ENCODE measurements at places on chromosomes 3 and 15.

DNA sequence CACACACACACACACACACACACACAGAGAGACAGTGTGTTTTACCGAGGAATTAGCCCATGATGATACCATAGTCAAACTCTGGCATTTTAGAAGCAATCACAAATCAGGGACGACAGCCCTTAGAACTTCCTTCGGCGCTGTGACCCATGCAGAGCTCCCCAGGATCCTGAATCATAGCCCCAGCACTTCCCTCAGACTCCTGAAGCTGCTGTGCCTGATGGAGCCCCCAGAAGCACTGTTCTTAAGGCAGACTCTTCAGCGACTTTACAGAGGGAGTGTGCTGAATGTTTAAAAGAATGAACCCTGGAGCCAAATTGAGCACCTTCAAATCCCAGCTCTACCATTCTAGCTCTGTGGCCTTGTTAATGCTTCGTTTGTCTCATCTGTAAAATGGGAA is 89.3 kb upstream of the LIPC start:
- no peak for DNase-seq

DNA sequence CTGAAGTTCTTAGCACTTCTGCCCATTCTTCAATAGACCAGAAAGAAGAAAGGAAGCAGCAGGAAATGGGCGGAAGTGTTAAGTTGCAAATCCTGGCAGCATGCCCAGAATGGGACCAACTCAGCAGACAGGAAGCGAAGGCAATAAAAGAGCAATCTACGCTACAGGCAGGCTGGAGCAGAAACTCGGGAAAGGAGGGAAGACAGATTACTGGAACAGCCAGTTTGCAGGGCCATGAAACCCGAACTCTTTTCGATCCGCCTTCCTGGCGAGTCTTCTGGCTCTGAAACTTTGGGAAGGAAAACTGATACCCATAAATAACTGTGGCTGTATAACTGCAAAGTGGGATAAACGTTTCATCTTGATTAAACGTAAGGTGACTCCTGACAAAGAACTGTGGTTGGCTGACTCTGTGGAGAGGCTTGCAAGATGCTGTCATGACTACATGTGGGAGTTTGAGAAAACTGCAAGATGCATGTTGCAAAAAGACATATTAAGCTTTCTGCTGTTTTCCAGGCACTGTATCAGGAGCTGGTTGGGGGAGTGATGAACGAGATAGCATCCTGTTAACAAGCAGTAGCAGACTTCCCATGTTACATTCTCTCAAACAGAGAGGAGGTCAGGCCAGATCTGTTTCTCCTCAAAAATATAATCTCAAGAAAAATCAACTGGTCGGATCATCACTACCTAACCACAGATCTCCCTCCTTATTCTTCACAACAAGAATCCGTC is 67.8 kb downstream of the FMN1 start:
- DNase-seq: peak; percentile 63

DNA sequence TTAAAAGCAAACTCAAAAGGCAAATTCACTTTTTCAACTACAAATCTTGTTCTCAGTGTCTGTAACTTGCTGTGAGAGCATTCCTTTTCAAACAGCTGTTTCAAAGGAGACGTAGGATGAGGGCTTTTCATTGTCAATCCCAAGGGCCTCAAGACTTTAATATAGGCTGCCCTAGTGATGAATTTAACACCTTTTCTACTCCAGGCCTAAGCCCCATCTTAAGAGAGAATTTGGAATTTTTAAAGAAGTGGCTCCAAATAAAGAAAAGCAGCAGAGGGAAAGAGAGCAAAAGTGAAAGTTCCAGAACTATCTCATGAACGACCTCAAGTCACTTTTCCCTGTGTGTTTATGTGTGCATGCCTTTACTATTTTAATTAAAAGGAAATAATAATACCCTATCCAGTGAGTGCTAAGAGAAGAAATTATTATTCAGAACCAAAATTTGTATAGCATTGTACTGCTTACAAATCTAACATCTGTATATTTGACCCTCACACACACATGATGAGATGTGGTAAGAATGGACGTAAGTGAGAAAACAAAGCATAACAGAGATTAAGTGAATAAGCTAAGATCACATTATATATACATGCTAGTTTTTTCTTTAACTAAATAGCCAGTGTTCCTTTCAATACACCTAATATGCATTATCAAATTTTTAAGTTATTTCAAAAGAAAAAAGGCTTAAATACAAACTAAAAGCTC is 196.4 kb downstream of the VGLL3 start:
- no peak for DNase-seq

GRCh38 chr3:121663171-121663847 is 2.6 kb upstream of the HCLS1 start:
- no peak for DNase-seq

- no peak for DNase-seq
Observed at GRCh38 chr3:146148468-146148931, 12.5 kb downstream of the PLOD2 start.

DNA sequence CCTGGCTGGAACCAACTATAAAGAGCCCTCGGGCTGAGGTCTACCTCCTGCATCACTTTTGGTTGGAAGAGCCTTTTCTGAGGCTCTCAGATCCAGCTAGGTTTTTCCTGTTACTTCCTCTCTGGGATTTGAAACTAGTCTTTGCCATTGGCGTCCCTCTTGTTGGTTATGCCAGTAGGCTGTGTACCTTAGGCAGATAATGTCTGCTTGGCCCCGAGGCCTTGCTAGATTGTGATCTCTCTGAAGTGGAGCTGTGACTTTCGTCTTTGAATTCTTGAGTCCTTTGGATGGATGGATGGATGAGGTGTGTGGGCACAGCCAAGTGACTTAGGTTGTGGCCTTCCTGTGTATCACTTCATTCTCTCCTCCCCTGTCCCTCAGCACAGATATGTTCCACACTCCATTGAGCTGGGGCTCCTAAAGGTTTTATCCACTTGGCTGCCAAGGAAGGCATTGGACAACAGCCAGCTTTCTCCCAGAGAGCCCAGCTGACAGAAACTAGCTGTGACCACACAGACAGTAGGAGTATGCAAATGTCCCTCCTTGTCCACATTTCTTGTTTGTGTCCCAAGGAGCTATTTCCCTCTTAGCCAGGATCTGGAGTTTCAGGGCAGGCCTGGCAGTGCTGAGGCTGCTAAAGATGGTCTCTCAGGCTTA is 7.9 kb upstream of the DNAJC17 start:
- no peak for DNase-seq

DNA sequence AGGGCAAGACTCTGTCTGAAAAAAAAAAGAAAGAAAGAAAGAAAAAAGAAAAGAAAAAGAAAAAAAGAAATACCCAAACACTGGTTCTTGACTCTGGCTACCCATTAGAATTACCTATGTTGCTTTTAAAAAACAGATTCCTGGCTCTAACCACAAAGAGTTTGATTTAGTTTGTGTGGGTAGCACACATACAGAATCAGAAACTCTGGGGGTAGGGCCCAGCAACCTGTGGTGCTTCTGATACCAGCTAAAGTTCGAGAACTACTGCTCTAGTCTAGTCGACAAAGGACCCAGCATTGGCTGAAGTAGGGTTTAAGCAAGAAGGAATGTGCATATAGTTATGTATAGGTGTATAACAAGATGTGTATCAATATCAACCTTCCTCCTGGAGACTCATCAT is 392.7 kb downstream of the EFHB start:
- no peak for DNase-seq

DNA sequence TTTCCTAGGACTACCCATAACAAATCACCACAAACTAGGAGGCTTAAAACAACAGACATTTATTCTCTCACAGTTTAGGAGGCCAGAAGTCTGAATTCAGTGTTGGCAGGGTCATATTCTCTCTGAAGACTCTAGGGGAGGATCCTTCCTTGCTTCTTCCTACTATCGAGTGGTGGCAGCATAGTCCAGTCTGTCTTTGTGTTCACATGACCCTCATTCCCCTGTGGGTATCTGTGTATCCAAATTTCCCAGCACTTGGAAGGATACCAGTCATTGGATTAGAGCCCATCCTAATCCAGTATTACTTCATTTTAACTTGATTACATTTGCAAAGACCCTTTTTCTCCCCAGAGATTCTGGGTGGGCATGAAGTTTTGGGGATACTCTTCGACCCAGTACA is 63.8 kb downstream of the GMPS start:
- no peak for DNase-seq

DNA sequence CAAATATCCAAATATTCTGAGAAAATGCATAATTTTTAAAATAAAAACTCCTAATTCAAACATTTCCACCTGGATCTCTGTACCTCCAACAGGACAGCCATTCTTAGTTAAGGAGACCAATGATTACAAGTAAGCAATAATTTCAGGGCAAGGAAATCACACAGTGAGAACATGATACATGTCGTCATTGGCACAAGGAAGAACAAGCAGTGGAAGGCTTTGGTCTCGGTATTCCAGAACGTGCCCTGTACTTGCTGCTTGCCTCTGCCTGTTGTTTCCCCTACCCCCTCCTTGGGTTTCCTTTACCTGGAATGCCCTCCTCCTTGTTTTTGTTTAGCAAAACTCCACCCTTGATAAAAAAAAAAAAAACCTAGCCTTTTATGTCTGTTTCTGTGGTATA is 72.8 kb downstream of the PPM1L start:
- DNase-seq: no peak

GRCh38 chr3:26070854-26071253 is 281.0 kb downstream of the OXSM start:
- DNase-seq: no peak

DNA sequence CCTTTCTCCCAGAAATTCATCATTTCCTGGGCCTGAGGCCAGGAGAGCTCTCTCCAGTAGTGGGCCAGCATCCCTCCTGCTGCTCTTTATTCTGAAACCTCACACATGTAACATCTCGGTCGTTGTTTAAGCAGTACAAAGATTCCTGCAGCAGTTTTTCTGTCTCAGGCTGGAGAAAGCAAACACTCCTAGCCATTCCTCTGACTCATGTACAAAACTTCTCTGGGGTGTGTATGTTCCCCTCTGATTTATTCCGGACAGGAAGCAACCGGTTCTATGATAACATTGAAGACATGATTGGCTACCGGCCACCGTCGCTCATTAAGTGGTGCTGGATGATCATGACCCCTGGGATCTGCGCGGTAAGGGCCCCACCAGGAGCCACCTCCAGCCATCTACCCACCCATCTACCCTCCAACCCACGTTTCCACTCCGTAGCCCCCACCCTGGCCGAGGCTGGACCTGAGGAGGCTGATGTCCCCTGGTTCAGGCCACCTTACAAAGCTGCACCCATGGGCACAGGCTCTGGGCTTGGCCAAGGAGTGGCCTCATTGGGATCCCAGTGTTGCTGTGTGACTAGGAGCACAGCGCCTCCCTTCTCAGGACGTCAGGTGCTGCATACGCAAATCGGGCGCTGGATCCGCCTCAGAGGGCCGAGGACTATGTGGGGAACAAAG is 58.6 kb upstream of the SLC6A1 start:
- DNase-seq: no peak

GRCh38 chr3:4939276-4939675 is 40.0 kb upstream of the BHLHE40 start:
- DNase-seq: no peak

GRCh38 chr3:63975723-63976122 is 47.6 kb downstream of the PSMD6 start:
- DNase-seq: no peak

DNA sequence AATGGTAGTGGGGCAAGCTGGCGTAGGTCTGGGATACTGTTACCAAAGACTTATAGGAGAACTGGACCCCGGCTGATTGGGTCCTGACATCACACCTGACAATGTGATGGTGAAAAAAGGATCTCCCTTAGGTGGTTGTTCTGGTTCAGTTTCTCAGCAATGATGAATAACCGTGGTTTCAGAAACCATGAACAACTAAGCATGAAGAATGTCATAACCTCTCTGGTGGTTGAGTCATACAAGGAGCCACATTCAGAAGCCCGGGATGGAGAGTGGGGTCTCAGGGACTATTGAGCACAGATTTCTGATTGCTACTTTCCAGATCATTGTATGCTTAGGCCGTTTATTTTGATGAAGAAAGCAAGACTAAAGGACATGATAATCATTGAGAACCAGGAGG is 17.4 kb downstream of the GPR160 start:
- DNase-seq: no peak

DNA sequence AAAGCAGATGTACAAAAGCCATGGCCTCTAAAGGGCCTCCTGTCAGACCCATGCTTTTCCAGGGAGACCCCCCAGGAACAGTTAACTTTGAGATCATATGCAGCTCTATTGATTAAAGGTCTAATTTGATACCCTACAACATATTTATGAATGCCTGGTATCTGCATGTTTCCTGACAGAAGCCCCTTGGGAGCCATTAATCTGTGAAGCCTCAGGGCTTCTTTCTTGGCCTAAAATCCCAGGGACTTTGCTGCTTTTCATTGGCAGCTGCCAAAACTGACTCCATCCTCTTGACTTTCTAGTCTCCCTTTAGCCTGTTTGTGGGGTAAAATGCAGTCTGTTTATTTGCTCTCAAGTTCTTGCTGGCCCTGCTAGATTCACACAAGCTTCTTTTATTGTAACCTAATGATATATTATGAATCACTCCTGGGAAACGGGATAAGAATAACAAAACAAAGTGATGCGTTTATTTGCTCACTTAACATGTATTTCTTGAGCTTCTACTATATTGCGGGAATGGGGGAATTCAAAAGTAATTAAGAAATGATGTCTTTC is 257.0 kb downstream of the LSAMP start:
- no peak for DNase-seq

GRCh38 chr15:41024885-41025284 is 71.6 kb downstream of the CHAC1 start:
- DNase-seq: no peak

GRCh38 chr3:134369231-134369741 is 5.0 kb downstream of the AMOTL2 start:
- no peak for DNase-seq

DNA sequence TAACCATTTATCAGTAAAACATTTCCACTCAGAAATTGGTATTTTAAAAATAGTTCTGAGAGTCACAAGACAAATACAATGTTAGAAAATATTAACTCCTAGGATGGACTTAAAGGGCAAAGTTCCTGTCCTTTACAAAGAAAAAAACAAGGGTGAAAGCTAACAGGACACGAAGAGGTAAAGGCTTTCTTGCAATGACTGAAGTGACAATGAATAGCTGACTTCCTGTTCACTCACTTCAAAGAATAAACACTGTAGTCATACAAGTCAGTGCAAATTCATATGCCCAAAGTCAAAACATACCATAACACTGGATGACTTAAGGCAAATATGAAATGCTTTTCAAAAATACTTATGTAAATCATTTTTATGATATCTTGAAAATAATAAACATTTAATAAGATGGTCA is 1389.8 kb upstream of the ALCAM start:
- DNase-seq: no peak

- DNase-seq: no peak
Observed at GRCh38 chr15:99167640-99168039, 62.8 kb downstream of the SYNM start.

- no peak for DNase-seq
Observed at GRCh38 chr3:186665625-186666188, at the start of gene HRG. TSS of gene HRG (plus strand) at chr3:186666014. CDS start at chr3:186666032, 18 bp downstream.

DNA sequence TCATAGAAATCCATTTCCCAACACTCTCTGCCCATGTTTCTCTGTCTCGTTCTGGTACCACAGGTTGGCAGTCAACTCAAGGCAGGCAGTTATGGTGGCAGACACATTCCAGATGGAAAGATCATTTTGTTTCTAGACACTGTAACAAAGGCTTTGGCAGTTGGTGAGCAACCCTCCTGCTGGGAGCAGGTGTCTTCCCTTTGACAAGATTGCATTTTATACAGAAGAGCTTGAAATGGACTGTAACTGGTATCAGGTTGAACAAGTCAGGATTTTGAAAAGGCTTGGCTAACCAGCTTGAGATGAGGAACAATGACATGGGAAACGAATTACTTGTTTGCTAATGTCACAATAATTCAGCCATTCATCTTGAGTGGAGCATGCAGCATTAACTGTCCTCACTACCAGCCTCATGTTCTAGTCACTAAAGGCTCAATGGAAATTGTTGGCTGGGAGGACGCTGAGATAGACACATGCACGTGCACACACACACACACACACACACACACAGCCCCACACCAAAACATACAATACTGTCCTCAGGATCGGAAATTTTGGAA is 170.0 kb downstream of the SEMA6D start:
- DNase-seq: no peak
